ENCODE measurements at places on chromosomes 2 and 18.
A peak's percentile ranks its signal among the peaks of the same experiment; 100 is the strongest.

GRCh38 chr2:159160412-159160811 is 126.1 kb downstream of the WDSUB1 start:
- DNase-seq, result no peak

DNA sequence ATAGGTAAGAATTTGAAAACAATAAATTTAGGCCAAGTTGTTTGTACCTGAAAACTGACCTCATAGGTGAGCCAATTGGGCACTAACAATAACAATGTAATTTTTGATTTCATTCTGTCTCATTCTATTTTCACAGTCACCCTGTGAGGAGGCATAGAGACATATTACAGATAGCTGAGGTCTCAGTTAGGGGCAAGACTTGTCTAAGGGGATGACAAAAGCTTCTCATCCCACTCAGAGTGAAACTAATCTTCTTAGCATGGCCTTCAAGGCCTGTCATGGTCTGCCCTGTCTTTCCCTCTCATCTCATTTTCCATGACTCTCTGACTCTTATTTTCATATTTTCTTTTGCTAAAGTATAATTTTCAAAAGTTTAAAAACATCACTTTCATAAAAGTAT is 562.0 kb upstream of the TNP1 start:
- DNase-seq, result no peak

DNA sequence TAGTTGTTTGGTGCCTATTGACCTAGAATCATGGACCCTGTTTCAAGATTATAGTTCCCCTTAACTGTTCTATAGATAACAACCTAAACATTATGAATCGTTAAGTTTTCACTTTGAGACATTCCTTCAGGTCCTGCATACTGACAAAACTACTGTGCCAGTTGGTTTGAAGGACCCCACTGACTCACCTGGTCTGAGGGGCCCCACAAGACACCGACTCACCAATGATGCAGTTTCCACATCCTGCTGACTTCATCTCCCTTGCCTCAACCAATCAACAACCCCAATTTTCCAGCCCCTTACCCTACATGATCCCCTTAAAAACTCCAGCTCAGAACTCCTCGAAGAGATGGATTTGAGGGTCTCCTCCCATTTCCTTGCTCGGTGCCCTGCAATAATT is 89.6 kb upstream of the CCDC141 start:
- no peak for DNase-seq

GRCh38 chr2:72570413-72570812 is 255.4 kb downstream of the EXOC6B start:
- DNase-seq, result no peak

DNA sequence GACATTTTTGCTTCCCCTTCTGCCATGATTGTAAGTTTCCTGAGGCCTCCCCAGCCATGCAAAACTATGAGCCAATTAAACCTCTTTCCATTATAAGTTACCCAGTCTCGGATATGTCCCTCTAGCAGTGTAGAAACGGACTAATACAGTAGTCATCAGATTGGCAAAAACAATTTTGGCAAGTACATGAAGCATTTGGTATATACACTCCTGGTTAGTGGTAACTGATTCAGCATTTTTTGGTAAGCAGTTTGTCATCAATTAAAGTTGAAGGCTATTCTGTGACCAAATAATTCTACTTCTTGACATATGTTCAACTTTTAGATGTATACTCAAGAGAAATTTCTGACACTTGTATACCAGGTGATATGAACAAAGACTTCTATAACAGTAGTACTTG is 190.5 kb upstream of the STON1 start:
- no peak for DNase-seq

DNA sequence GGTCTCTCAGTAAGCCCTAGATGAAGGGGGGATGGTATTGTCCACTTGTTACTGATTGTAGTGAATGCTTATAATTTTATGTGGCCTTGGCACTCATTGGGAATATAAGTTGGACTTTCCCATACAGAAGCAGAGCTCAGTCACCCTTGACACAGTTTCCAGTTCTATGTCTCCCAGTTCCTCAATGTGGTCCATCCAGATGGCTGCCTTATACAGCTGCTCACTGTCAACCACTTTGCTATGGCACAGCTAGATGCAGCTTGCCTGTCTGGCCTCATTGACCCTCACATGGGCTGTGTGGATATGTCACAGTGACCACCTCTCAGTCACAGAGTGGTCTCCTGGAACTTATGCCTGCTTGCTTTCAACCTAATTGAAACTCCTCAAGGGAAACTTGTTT is 21.7 kb downstream of the SLC39A6 start:
- no peak for DNase-seq

- no peak for DNase-seq
Measured at GRCh38 chr2:171852366-171852888, 41.6 kb downstream of the SLC25A12 start.

- DNase-seq, result no peak
Measured at GRCh38 chr2:153873052-153874048, 1.6 kb downstream of the GALNT13 start.

- DNase-seq, result no peak
Measured at GRCh38 chr2:203534621-203535077, 452 bp downstream of the RAPH1 start.

DNA sequence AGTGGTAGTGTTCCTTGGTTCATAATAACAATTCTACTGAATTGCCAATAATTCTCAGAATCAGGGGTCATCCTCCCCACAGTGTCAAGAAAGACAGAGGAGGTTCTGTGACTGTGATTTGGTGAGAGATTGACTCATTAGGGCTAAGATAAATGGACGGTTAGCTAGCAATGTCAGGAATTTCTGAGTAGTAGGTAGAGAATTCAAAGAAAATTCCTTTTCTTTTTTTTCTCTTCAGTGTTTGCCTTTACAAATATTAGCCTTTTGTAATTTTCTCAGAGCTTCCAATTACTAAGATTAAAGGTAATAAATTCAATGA is 16.8 kb upstream of the CRIM1 start:
- DNase-seq, result no peak

GRCh38 chr18:59900222-59901128 is 679 bp downstream of the PMAIP1 start:
- DNase-seq, result peak; percentile 58

DNA sequence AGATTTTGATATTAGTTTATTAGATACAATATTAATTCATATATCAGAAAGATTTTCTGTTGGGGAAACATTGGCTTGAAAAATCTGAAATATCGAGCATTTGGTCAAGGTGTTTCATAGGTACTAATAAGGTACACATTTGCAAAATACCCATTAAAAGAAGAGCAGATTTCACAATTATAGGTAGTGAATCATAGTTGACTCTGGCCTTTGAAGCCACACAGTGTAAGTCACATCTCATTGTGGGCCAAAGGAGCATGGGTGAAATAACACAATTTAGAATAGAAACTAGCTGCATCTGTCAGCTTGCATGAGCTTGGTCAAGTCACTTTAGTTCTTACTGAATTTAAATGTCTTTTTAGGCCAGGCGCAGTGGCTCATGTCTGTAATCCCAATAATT is 4.9 kb downstream of the KDM3A start:
- DNase-seq, result no peak

GRCh38 chr2:237879058-237879430 is 19.6 kb downstream of the RAMP1 start:
- no peak for DNase-seq

GRCh38 chr2:46885376-46885775 is 30.2 kb downstream of the MCFD2 start:
- DNase-seq, result no peak

DNA sequence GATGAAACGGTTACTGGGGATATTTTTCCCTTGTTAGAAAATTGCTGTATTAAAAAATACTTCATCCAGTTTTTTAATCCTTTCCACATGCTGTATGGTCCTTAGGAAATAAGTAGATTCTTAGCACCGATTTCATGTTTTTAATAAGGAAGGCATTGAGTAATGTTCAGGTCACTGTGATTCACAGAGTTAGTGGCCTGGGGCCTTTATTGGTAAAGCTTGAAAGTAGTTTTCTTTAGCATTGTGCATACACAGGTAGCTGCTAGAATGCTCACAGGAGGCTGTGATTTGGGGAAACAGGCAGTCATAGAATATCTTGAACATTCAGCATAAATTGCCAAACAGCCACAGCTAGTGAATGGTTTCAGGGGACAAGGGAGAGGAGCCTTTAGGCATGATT is 79.8 kb downstream of the XRCC5 start:
- DNase-seq, result no peak

- DNase-seq, result no peak
Measured at GRCh38 chr2:178479275-178479616, 846 bp upstream of the FKBP7 start.

DNA sequence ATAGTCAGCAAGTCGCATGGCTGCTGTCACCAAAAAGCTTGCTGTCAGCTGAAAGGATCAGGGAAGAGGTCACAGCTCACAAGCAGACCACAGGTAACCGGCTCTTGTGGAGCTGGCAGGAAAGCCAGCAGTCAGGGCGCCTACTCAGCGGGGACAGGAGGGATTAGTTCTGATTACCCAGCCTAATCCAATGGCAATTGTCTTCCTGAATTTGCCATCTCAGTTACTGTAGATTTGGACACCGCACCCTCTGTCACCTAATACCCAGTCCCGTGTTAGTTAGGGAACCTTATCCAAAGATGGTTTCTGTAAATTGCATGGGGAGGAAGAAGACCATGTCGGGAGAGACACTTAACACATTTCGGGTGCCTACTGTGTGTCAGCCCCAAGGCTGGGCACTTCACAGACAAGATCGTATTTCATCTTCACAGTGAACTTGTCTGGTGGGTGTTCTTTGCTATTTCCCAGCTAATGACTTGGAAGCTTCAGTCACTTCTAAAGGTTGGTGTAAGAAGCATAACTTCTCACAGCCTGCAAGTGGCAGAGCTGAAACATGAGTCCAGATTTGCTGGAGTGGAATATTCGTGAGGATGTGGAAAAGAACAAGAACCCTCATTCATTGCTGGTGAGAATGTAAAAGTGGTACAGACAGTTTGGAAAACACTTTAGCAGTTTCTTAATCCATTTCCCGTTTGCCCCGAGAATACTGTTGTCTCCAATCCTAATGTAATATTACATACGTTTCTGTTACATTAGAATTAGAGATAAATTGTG is 9.9 kb downstream of the ALPK2 start:
- no peak for DNase-seq

GRCh38 chr2:102050854-102051391 is 59.2 kb downstream of the IL1R2 start:
- no peak for DNase-seq

GRCh38 chr2:102261467-102262135 is 49.8 kb upstream of the IL1RL1 start:
- DNase-seq, result no peak

DNA sequence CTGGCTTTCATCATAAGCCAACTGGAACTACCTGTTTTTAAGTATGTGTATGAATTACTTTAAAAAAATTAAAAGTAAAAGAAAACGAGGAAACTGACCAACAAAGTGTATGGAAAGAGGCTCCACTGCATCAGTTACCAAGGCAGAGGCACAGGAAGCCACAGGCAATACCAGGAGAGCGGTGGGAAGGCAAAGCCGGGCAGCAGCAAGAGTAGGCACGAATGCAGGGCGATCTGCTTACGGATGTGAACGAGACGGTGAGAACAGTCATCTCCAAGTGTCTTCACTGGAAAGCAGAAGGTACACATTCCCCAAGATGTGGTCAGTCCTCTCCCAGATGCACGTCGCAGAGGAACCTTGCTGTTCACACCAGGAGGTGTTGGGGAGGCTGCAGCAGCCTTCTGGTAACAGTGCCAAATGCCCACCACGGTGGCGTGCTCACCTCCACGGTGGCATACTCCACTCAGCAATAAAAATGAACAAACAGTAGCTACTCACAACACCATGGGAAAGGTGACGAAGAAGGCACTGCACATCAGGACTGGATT is 43.1 kb downstream of the HS6ST1 start:
- DNase-seq, result no peak

GRCh38 chr2:230849633-230850357 is 14.9 kb upstream of the ITM2C start:
- peak; percentile 71 for DNase-seq

- DNase-seq, result no peak
Measured at GRCh38 chr2:29201979-29202378, 86.8 kb downstream of the CLIP4 start.

- DNase-seq, result no peak
Measured at GRCh38 chr2:15745350-15745749, 153.7 kb downstream of the DDX1 start.

GRCh38 chr2:97726261-97727064 is 13.1 kb downstream of the ZAP70 start:
- DNase-seq, result no peak

DNA sequence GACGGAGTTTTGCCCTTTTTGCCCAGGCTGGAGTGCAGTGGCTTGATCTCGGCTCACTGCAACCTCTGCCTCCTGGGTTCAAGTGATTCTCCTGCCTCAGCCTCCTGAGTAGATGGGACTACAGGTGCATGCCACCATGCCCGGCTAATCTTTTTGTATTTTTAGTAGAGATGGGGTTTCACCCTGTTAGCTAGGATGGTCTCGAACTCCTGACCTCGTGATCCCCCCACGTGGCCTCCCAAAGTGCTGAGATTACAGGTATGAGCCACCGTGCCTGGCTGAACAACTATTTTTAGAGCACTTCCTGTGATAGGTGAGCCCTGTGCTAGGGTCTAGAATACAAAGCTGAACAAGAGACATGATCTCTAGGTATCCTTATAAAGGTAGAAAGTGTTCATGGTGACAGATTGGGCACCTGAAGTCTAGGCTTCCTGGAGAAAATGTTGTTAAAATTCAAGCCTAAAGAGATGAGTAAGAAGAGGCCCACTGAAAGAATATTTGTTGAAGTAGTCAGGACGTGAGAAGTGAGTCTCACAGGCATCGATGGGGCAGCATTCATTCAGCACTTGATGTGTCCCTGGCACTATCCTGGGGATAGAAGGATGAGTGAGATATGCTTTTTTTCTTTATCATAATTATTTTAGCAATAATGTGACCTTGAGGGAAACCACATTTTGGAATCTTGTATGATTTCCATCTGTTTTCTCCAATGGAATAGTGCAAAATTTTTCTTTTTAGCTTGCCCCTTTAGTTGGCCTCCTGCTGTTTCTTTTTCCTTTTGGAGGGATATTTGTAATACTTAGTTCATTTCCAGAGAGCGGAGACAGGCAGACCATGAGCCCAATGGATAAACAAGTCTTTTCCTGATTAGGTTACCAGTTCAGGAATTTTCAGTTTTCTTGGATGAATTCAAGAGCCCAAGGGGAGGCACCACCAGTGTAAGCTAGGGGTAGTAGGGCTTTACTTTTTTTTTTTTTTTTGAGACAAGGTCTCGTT is 5.1 kb downstream of the ZNF236 start:
- DNase-seq, result no peak

- DNase-seq, result no peak
Measured at GRCh38 chr2:148861367-148861766, 13.7 kb upstream of the KIF5C start.

DNA sequence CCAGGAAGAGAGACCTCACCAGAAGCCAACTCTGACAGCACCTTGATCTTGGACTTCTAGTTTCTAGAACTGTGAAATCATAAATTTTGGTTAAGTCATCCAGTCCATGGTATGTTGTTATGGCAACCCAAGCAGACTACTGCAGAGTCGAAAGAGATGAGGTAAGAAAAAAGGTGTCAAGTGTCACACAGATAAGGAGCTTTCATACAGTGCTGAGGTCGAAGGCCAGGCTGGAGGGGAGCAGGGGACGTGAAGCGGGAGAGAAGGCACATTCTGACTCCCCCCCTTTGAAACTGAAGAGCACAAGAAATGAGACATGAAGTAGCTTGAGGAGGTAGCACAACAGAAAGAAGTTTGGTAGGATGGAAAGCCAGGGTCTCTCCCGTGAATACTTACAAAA is 110.4 kb downstream of the ALK start:
- DNase-seq, result no peak
